ENCODE measurements at places on chromosomes 1 and 21. TPM values are rescaled to one million over a fixed set of nuclear protein-coding genes. Genes with fewer than 3 reads are reported as not detected.

Gene OR2L13
- polyA plus RNA-seq: not detected

Gene PIGV
- 4.7 TPM for polyA plus RNA-seq

Gene SPRR2G
- polyA plus RNA-seq: not detected

Gene CELA2A
- not detected for polyA plus RNA-seq

Gene ITPKB
- 0.19 TPM for polyA plus RNA-seq

Gene CD48
- polyA plus RNA-seq: not detected

Gene COL6A1
- polyA plus RNA-seq: 49.0 TPM

Gene PLPP3
- polyA plus RNA-seq: 2.1 TPM

Gene TMEM61
- not detected for polyA plus RNA-seq

Measured in neural cell (in vitro differentiated cells).